ENCODE measurements at places on chromosomes 2 and 18. TPM values are rescaled to one million over a fixed set of nuclear protein-coding genes. Genes with fewer than 3 reads are reported as not detected.

GRCh38 chr2:177758591-177759371 lies 313.8 kb downstream of the PDE11A start:
- no peaks in the 10 kb centered on the region for H3K27me3 ChIP-seq
- no peak overlapping the region for H3K27ac ChIP-seq
- peaks cover 28% of the 10 kb centered on the region for H3K4me1 ChIP-seq
- peak; percentile 59 for DNase-seq
- H3K36me3 ChIP-seq, result no peaks in the 10 kb centered on the region
- no peak overlapping the region for H3K4me3 ChIP-seq

GRCh38 chr2:7444626-7445025 lies 527.4 kb downstream of the RNF144A start:
- H3K4me1 ChIP-seq, result no peaks in the 10 kb centered on the region
- H3K27ac ChIP-seq, result no peak overlapping the region
- no peak for DNase-seq
- no peaks in the 10 kb centered on the region for H3K27me3 ChIP-seq
- no peak overlapping the region for H3K4me3 ChIP-seq

The MROH2A gene
- total RNA-seq, result not detected

DNA sequence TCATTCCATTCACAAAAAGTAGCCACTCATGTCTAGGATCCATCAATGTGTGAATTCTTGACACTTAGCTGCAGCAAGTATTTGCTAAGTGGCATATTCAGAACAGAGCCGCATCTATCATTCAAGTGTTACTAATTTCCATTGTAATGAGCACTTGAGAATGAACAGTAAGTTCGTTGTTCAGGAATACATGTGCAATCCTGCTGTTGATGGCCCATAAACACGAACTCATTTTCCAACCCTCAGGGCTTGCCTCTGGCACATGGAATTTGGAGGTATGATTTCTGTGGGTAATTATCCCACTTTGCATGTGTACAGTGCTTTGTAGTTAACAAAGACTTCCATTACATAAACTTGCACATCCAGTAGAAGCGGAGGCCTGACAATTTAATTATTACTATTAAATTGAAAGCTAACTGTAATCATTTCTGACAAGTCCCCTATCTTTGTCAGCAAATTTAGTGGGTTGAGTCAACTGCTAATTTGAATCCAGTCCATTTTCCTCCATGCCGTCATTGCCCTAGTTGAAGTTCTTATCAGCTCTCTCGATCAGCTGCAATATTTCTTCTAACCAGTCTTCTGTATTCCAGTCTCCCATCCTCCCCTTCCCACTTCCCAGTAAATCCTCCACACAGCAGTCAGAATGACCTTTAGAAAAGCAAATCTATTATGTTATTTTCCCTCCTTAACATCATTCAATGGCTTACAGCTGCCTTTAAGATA lies 116.0 kb upstream of the AQP4 start:
- H3K4me1 ChIP-seq, result no peaks in the 10 kb centered on the region
- DNase-seq, result no peak
- H3K4me3 ChIP-seq, result no peak overlapping the region
- H3K27ac ChIP-seq, result no peak overlapping the region
- no peaks in the 10 kb centered on the region for H3K27me3 ChIP-seq

DNA sequence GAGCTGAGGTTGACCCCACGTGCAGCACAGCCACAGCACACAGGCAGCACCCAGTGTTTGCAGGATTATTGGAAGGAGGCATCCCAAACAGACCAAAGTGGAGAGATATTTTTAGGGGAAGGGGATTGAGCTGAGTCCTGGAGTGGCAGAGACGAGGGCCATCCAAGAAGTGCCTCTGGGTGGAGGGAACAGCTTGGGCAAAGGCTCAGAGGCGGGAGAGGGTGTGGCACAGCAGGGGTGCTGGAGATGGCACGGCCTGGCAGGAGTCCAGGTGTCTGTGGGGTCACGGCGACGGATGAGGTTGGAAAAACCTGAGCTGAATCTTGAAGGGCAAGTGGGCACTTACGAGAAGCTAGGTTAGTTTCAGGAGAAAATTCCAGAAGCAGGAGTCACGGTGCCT lies 60.6 kb downstream of the INHBB start:
- no peak for DNase-seq
- H3K36me3 ChIP-seq, result no peaks in the 10 kb centered on the region
- no peak overlapping the region for H3K27ac ChIP-seq

The FTCDNL1 gene
- total RNA-seq, result 2.9 TPM
